Left kidney (tissue), 8 donors: ENCODE measurements at places on chromosomes 13 and 19. TPM values are rescaled to one million over a fixed set of nuclear protein-coding genes. Genes with fewer than 3 reads are reported as not detected.

- no peak for DNase-seq
Observed at GRCh38 chr13:62747152-62747551, 1331.5 kb upstream of the PCDH20 start.

DNA sequence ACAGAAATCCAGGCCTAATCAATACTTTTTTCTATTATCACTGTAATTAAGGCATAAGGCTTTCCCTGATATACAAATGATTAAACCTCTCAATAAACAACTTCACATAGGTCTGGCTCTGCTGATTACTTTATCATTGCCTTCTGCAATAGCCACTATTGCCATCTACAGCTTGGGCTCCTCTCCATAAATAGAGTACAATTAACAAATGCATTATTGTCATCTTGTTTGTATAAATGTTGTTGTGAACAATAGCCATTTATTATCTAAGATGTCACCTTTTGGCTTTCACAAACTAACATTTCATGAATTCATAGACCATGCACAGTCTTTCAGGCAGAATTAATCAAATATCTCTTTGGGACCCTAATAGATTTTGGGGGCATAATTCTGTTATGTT is 53.3 kb downstream of the NHLRC3 start:
- no peak for DNase-seq

Gene TMPRSS9
- 0.60 TPM for polyA plus RNA-seq

DNA sequence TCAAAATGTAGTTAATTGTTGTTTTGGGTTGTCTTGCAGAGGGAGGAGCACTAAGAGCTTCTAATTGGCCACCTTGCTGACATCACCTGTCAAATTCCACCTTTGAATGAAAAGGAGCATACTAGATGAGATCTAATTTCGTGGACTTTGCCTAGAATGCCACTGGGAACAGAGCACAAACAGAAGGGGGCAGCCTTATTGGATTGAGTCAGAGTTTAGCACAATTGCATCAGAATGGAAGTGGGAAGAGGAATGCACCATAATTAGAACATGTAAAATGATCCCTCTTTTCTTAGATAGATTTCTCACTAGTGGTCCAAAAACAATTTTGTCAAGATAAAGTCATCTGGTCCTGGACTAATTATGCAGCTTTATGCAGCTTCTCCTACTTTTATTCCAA is 1552.2 kb downstream of the PCDH9 start:
- no peak for DNase-seq

- no peak for DNase-seq
Observed at GRCh38 chr19:58038688-58039204, 4.9 kb downstream of the ZSCAN1 start.

DNA sequence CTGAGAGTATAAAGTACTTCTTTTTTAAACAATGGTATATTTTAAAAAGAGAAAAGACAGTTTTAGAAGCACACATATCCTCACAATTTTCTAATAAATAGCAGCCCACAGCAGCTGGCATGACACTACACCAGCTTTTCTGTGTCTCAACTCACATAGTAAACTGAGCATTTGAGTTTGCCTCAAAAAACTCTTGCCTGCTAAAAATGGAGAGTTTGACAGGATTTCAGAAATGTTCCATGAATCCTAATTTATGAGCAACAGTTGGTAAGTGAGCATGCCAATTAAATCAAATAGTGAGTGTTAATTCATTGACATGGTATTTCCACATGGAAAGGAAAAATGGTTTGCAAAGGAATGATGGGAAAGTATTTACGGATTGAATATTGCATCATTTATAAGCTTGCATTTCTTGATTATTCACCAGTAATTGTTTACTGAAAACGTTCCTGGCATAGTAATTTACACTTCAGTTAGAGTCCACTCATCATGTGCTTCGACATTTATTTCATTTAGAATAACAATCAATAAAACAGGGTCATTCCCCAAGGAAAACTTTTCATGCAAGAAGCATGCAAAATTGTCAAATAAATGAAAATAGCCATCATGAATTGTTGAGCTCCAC is 323.0 kb downstream of the EFNB2 start:
- DNase-seq = no peak

GRCh38 chr13:23212671-23213070 is 31.9 kb downstream of the SGCG start:
- peak; percentile 17 for DNase-seq
